ENCODE measurements at places on chromosomes 3 and 15. TPM values are rescaled to one million over a fixed set of nuclear protein-coding genes. Genes with fewer than 3 reads are reported as not detected.

GRCh38 chr3:174986685-174987084 is 127.6 kb downstream of the NAALADL2 start:
- H3K36me3 ChIP-seq: no peaks in the 10 kb centered on the region
- H3K4me1 ChIP-seq: no peaks in the 10 kb centered on the region
- DNase-seq: no peak
- H3K27me3 ChIP-seq: no peaks in the 10 kb centered on the region
- H3K27ac ChIP-seq: no peak overlapping the region

DNA sequence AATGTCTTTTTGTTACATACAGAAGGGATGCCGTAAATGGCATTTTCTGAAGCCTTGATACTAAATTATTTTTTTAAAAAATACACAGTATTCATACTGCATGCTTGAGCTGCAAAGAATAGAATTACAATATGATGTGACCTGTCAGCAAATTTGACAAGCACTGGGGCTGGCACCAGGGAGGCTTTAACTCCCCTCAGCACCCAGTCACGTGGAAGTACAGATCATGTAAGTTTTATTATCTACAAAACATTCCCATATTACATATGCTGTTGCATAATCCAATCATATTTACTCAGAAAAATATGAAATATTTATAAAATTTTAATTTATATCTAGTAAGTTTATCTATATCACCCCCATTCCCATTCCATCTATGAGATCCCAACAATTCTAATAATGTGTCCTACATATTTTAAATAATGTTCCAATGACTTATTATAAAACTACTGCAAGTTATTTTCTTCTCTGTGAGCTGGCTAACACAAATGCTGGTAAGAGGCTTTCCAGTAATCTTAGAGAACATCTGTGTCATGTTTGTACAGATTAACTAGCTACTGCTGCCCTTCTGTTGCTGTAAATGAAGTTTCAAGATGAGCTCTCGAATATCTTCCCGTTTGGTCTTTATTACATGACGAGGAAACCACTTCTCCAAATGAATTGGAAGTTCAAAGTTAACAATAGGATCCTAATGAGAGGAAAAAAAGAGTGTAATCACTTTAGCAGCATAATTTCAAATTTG is 5.2 kb upstream of the IMPG2 start:
- no peak overlapping the region for H3K27ac ChIP-seq
- H3K4me3 ChIP-seq: no peak overlapping the region
- H3K4me1 ChIP-seq: no peaks in the 10 kb centered on the region
- no peaks in the 10 kb centered on the region for H3K27me3 ChIP-seq
- H3K36me3 ChIP-seq: peaks cover 9% of the 10 kb centered on the region
- DNase-seq: no peak

- peak overlapping the region; percentile 94 for H3K27ac ChIP-seq
- DNase-seq: peak; percentile 81
- H3K27me3 ChIP-seq: no peaks in the 10 kb centered on the region
- no peak overlapping the region for H3K4me3 ChIP-seq
- no peaks in the 10 kb centered on the region for H3K36me3 ChIP-seq
- peaks cover 10% of the 10 kb centered on the region for H3K4me1 ChIP-seq
These were observed 609 bp upstream of the TBC1D23 start for GRCh38 chr3:100260081-100260684.

GRCh38 chr3:42702066-42702951 is at the start of gene HHATL:
TSS of gene HHATL (minus strand) at chr3:42702798. CDS start at chr3:42700826, 1,972 bp downstream.
- H3K4me3 ChIP-seq: no peak within 1 kb of the TSS
- H3K27me3 ChIP-seq: peaks cover 2% of the 10 kb centered on the region
- peak within 1 kb of the TSS; percentile 85 for H3K27ac ChIP-seq

DNA sequence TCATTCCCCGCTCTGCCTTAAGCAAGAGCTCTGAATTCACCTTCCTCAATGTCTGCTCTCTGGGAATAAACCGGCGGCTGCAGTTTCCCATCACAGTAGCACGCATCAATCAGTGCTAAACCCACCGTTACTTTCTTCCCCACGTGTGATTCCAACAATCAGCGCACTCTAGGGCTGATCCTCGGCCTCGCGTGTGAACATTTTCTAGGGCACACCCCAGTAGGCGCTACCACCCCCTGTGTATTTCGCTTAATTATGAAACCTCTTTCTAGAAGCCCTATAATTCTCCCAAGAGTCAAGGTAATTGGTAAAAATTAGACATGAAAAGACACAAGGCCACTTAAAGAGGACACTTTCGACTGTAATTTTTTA is 87.5 kb downstream of the RFTN1 start:
- H3K27ac ChIP-seq: no peak overlapping the region
- no peak overlapping the region for H3K4me3 ChIP-seq
- peaks cover 2% of the 10 kb centered on the region for H3K36me3 ChIP-seq
- DNase-seq: no peak

GRCh38 chr15:45268135-45268534 is 16.1 kb downstream of the SLC28A2 start:
- H3K4me1 ChIP-seq: no peaks in the 10 kb centered on the region
- no peak for DNase-seq
- H3K27me3 ChIP-seq: no peaks in the 10 kb centered on the region
- H3K27ac ChIP-seq: no peak overlapping the region

GRCh38 chr15:68376447-68377060 is 55.4 kb downstream of the ITGA11 start:
- no peaks in the 10 kb centered on the region for H3K27me3 ChIP-seq
- H3K4me1 ChIP-seq: peaks cover 3% of the 10 kb centered on the region
- no peak overlapping the region for H3K4me3 ChIP-seq
- no peak for DNase-seq
- no peak overlapping the region for H3K27ac ChIP-seq
- H3K36me3 ChIP-seq: no peaks in the 10 kb centered on the region

GRCh38 chr15:36977659-36978058 is 122.7 kb downstream of the MEIS2 start:
- H3K27me3 ChIP-seq: no peaks in the 10 kb centered on the region
- no peaks in the 10 kb centered on the region for H3K4me1 ChIP-seq
- no peaks in the 10 kb centered on the region for H3K36me3 ChIP-seq
- no peak overlapping the region for H3K27ac ChIP-seq

The DIPK2A gene
- 125 TPM for total RNA-seq

DNA sequence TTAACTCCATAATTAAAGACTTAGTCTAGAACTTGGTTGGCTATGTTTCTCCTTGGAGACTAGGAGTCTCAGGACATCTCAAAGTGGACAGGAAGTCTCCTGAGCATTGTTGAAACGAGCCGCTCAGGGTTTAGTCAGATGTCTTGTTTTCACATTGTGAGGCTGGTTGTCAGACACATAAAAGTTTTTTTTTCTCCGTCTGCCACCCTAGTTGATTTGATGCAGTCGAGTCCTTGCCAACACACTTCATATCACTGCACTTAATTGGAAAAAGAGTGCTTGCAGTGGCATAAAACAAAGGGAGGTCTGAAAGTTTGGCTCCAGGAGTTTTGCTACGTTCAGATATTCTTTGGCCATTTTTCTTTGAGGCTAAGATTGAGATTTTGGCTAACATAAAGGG is 92.9 kb downstream of the USP13 start:
- H3K27ac ChIP-seq: no peak overlapping the region
- H3K4me3 ChIP-seq: no peak overlapping the region
- DNase-seq: no peak
- peaks cover 5% of the 10 kb centered on the region for H3K36me3 ChIP-seq
- no peaks in the 10 kb centered on the region for H3K4me1 ChIP-seq

DNA sequence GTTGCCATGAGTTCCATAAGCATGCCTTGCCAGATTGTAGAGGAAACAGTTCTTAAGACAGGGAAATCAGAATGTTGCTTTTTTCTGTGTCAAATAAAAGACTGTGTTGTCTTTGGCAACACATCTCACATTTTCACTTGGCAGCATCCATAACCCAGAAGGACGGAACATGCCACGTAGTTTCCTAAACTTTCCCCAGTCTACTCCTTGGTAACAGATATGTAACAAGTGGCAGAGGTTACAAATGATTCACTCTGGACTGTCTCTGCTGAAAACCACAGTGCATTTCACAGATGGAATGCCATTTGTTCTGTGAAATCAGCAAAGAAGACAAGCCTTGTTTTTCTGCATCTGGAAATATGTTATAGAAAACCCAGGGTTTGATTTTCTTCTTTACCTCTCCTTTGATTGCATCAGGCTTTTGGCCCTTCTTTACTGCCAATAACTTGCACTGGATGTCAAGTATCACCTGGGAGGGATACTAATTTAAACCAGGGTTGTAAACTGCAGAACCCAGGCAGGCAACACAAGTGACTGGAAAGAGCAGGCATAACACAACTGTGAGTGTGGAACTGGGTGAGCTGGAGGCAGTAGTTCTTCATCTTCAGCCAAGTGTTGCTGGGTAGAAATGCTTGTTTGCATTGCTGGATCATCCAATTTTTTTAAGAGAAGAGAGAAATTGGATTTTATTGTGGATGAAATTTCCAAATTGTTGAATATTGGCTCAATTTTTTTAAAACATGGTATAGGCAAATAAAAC is 124.4 kb upstream of the FOXB1 start:
- no peak overlapping the region for H3K27ac ChIP-seq
- no peaks in the 10 kb centered on the region for H3K36me3 ChIP-seq
- no peaks in the 10 kb centered on the region for H3K4me1 ChIP-seq
- no peak for DNase-seq
- H3K27me3 ChIP-seq: peaks cover 16% of the 10 kb centered on the region
- no peak overlapping the region for H3K4me3 ChIP-seq

DNA sequence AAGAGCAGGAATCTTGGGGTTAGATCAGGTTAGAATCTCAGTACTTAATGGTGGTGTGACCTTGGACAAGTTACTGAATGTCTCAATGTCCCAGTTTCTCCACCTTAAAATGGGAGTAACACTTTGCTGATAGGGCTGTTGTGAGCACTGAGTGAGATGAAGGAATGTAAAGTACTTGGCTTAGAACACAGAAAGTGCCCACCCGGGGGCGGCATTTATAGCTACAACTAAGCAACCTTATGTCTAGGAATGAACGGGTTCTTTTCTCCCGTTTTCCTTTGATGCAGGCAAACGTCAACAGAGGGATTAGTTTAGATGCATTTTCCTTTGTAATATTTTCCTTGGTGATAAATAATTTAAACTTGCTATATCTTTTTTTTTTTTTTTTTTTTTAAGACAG is 176.6 kb downstream of the USP13 start:
- no peak overlapping the region for H3K27ac ChIP-seq
- no peak for DNase-seq
- H3K27me3 ChIP-seq: no peaks in the 10 kb centered on the region
- no peak overlapping the region for H3K4me3 ChIP-seq
- H3K4me1 ChIP-seq: no peaks in the 10 kb centered on the region
- no peaks in the 10 kb centered on the region for H3K36me3 ChIP-seq

GRCh38 chr3:50278880-50279224 is at the start of gene LSMEM2:
TSS of gene LSMEM2 (plus strand) at chr3:50279087. CDS start at chr3:50279114, 27 bp downstream.
- DNase-seq: no peak
- no peaks in the 10 kb centered on the region for H3K36me3 ChIP-seq
- H3K4me1 ChIP-seq: no peaks in the 10 kb centered on the region
- H3K4me3 ChIP-seq: no peak within 1 kb of the TSS
- peak within 1 kb of the TSS; percentile 75 for H3K27ac ChIP-seq

DNA sequence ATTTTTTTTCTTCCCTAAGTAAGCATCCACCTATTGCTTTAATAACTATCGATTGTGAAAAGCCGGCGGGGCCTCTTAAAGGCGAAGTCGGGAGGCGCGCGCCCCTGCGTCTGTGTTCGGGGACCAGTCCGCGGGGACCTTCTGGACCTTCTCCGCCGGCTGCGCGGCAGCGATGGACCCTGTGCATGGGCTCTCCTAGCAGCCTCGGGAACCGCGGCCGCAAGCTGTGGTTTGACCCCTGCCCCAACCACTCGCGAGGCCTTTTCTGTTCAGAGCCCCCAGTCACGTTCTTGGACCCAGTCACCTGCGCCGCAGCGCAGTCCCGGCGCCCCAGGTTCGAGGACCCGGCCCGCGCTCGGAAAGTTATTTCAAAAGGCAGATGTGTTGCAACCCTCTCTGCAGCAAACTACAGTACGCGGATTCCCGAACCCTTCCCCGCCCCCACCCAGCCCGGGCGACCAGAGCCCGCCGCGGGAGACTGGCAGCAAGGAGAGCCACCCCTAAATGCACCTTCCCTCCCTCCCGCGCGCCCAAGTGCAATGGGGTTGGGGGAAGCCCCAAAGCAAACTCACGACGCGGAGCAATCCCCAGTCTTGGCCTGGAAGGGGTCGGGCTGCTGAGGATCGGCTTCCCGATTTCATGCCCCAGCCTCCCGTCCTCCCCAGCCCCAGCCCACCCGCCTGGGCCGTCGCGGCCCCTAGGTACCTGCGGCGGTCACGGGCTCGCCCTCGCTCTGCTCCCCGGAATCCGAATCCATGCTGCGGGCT is 684 bp downstream of the TNFAIP8L3 start:
- peaks cover 6% of the 10 kb centered on the region for H3K4me1 ChIP-seq
- peak overlapping the region; percentile 40 for H3K4me3 ChIP-seq
- no peaks in the 10 kb centered on the region for H3K36me3 ChIP-seq

DNA sequence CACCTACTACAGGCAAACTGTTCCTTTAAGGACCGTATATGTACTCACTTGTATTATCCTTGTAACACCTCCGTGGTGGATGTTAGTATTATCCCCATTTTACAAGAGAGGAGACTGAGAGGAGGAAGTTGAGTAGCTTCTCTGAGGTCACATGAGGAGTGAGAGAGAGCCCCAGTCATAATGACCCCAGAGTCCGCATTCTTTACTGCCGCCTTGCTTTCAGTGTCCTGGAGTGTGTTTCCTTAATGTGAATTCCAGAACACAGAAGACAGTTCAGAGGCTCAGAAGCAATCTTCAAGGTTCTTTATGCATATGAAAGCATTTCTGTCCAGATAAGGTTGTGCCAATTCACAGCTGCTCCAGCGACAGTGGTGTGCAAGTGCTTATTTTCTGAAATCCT is 199.2 kb downstream of the CACNA2D3 start:
- peak; percentile 20 for DNase-seq
- H3K4me1 ChIP-seq: no peaks in the 10 kb centered on the region
- H3K27me3 ChIP-seq: no peaks in the 10 kb centered on the region
- no peak overlapping the region for H3K4me3 ChIP-seq
- no peaks in the 10 kb centered on the region for H3K36me3 ChIP-seq
- H3K27ac ChIP-seq: no peak overlapping the region

The DGKG gene
- total RNA-seq: 13.7 TPM

DNA sequence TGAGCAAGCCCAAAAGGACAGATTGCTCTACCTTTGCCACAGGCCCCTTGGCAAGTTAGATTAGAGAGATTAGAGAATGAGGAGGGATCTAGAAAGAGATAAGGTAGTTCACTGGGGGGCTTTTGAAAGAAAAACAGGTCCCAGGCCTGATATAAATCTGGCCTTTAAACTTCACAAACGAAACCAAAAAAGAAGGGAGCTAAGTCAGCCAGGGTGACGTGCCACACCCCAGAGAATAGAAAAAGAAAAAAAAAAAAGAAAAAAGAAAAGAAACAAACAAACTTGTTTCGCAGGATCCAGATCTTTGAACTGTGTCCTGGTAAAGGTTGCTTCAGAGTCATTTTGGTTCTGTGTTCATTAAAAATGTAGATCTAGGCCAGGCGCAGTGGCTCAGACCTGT is 3.6 kb downstream of the KAT2B start:
- no peaks in the 10 kb centered on the region for H3K27me3 ChIP-seq
- H3K4me3 ChIP-seq: no peak overlapping the region
- peaks cover 19% of the 10 kb centered on the region for H3K4me1 ChIP-seq
- peak overlapping the region; percentile 63 for H3K27ac ChIP-seq

DNA sequence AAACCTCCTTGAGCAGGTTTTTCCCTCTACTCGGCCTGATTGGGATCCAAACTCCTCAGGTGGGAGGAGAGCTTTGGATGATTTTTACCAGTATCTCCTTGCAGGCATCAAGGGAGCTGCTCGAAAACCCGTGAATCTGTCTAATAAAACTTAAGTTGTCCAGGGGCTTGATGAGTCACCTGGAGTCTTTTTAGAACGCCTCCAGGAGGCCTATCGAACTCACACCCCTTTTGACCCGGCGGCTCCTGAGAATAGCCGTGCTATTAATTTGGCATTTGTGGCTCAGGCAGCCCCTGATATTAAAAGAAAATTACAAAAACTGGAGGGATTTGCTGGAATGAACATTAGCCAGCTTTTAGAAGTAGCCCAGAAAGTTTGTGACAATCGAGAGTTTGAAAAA is 41.6 kb downstream of the ZBTB11 start:
- no peaks in the 10 kb centered on the region for H3K27me3 ChIP-seq
- no peaks in the 10 kb centered on the region for H3K4me1 ChIP-seq
- DNase-seq: no peak

The CASR gene
- not detected for total RNA-seq

Measured in lung (tissue), 17 donors.